Coronary artery (tissue), 2 donors: ENCODE measurements at places on chromosomes 1 and 21.

DNA sequence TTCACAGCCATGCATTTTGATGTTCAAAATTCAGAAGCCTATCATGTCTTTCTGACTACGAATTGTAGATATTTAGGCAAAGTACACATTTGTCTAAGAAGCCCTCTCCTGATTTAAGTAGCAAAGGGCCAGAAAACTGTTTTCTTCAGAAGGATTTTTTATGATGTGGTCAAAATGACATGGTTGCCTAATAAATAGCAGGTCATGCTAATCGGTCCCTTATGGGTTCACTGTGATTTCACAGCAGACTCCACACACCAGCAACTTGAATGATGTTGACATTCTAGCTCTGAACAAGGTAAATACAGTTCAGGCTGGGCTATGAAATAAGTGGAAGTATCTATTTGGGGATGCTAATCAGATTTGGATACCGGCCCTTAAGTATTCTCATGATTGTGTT, 178.7 kb upstream of the DPYD start:
- DNase-seq, result no peak

DNA sequence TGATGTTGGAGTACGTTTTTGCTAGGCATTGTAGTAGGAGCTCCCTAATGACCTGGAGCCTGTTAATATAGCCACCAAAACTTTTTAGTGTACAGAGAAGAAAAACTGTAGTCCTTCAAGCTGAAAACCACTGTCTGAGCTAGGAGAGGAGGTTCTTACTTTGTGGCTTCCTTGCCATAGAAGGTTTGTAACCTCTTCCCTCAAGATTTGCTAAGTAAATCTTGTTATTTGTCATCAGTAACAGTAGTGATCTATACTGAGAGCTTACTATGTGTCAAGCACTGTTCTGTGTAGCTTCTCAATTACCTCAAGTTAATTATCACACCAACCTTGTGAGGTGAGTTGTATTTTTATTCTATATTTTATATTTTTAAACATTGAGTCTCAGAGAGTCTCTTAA, 21.2 kb upstream of the LRRC8C start:
- no peak for DNase-seq

GRCh38 chr1:31957701-31958674, 19.8 kb upstream of the PTP4A2 start:
- no peak for DNase-seq

- no peak for DNase-seq
Observed at GRCh38 chr1:208907790-208908189, 663.6 kb upstream of the PLXNA2 start.

DNA sequence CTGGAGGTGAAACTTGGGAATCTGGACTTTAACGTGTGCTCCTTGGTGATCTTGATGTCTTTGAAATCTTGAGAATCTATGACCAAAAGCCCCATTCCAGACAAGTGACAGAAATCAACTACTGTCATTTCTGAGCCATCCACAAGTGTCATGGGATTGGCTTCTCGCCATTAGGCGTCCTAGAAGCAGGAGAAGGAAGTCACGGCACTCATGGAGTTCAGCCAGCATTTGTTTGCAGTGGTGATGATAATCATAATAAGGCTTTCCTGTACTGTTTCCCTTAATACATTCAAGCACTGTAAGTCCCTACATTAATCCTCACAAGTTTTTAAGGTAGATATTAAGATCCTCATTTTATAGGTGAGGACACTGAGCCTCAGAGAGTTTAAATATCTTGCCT, 11.9 kb downstream of the F5 start:
- no peak for DNase-seq

GRCh38 chr1:34028381-34029055, 136.5 kb downstream of the CSMD2 start:
- no peak for DNase-seq

GRCh38 chr1:174239541-174239940, 80.2 kb downstream of the RABGAP1L start:
- no peak for DNase-seq

- no peak for DNase-seq
Observed at GRCh38 chr1:10379101-10379620, 19.7 kb upstream of the PGD start.

DNA sequence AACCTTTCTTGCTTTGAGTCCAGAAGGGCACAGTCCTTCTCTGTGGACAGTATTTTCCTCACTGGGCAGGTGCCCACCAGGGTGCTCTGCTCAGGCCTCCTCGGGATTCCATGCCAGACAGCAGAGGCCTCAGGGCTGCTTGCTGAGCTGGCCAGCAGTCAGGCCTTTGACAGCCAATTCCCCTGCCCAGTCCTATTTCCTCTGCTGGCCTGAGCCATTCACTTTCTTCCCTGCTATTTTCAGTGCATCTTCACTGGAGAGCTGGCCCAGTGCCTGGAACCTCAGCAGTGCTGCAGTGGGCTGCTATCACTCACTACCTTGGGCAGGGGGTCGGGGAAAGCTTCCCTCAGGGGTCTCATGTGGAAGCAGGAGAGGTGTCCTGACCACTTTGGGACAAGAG, 33.2 kb downstream of the KCNA10 start:
- DNase-seq, result no peak
